ENCODE measurements at places on chromosomes 3 and 15.

- no peak for DNase-seq
Observed at GRCh38 chr15:61122647-61123375, 106.3 kb downstream of the RORA start.

- no peak for DNase-seq
Observed at GRCh38 chr3:150079029-150079739, 108.5 kb upstream of the PFN2 start.

GRCh38 chr3:134105876-134106556, 76.3 kb upstream of the SLCO2A1 start:
- no peak for DNase-seq

DNA sequence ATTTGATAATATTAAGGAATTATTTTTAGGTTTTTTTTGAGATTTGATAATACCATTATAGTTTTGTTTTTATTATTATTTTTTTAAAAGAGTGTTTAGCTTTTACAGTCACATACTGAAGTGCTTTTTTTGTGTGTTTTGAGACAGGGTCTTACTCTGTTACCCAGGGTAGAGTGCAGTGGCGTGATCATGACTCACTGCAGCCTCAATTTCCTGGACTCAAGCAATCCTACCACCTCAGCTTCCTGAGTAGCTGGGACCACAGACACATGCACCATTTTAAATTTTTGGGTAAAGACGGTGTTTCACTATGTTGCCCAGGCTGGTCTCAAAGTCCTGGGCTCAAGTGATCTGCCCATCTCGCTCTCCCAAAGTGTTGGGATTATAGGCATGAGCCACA, 73.0 kb downstream of the SUMF1 start:
- DNase-seq: no peak

- no peak for DNase-seq
Observed at GRCh38 chr3:126005951-126006350, 37.0 kb downstream of the ROPN1B start.

GRCh38 chr3:49498239-49498638, 28.2 kb downstream of the DAG1 start:
- no peak for DNase-seq

All from cerebellar cortex (tissue), 1 donor.